Bronchial epithelial cell (primary cell): ENCODE measurements at places on chromosomes 2 and 18.

DNA sequence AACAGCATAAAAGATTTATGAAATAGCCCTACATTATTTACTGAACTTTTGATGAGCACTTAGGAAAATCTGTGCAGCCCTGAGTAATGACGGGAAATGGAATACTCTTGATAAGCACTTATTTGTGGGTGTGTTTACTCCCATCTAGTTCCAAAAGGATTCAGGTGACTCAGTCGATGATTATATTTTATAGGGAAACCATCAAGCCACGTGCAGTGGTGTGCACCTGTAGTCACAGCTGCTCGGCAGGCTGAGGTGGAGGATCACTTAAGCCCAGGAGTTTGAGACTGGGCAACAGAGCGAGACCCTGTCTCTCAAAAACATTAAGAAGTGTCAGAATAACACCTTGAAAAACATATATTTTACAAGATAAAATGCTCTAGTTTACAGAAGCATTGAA is 91.9 kb downstream of the CABYR start:
- no peak for DNase-seq

- DNase-seq: no peak
These were observed 59.2 kb downstream of the PTPRM start for GRCh38 chr18:7626175-7626921.

DNA sequence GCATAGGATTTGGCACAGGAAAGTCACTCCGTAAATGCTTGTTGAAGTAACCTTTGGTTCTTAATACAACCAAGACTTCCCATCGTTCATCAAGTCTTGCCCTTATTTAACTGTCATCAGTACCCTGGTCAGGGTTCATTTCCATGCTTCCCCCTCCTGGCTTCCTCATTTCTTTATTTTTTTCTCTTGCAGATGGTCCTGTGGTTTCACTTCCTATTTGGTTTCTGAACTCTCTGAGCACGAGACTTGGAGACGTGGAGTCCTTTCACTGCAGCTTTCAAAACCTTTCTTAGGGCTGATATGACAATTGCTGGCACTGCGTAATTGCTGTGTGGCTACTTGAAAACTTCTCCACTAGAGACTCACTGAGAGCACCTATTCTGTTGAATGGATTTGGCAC is 59.9 kb upstream of the PID1 start:
- no peak for DNase-seq

GRCh38 chr2:6917071-6917760 is at the start of gene RNF144A:
RNF144A (plus strand) TSS chr2:6917412; CDS start chr2:6996927, 79,515 bp downstream.
- peak; percentile 2 for DNase-seq

GRCh38 chr2:136255648-136256461 is 137.9 kb upstream of the CXCR4 start:
- DNase-seq: no peak

GRCh38 chr2:236991874-236992273 is 93.8 kb upstream of the COPS8 start:
- DNase-seq: peak; percentile 61

DNA sequence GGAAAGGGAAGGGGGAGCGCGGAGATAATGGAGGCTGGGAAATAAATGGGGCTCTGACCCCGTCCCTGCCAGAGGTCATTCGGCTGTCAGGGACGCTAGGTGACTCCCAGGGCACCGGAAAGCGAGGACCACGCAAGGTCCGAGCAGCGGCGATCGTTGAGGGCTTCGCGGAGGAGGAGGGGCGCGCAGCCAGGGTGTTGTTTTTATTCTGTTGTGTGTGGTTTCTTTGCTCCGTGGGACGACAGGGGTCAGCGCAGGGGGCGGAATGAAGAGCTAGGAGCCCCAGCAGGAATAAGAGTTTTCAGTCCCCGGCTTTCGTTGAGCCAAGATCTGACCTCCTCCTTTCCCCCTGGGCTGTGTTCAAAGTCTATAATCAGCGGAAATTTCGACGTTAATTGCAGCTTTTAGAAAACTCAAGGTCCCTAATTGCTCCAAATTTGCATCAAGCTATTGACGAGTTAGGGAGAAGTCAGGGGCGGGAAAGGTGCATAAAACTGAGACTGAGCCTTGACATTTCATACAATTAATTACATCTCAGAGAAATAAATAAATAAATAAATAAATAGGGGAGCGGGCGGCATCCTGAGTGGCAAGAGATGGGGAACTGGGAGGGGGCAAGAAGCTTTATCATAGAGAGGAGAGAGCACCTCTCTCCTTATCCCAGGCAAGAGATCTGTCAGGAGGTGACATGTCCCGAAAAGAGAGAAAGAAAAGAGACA is 2.2 kb downstream of the GAD1 start:
- DNase-seq: no peak

GRCh38 chr2:181380581-181380980 is 76.6 kb upstream of the ITGA4 start:
- DNase-seq: no peak

GRCh38 chr2:240449764-240450531 is 14.5 kb downstream of the GPC1 start:
- DNase-seq: peak; percentile 88

- no peak for DNase-seq
These were observed 43.3 kb downstream of the TMEM200C start for GRCh38 chr18:5851998-5852397.

GRCh38 chr2:124609667-124610066 is 584.6 kb downstream of the CNTNAP5 start:
- DNase-seq: no peak

DNA sequence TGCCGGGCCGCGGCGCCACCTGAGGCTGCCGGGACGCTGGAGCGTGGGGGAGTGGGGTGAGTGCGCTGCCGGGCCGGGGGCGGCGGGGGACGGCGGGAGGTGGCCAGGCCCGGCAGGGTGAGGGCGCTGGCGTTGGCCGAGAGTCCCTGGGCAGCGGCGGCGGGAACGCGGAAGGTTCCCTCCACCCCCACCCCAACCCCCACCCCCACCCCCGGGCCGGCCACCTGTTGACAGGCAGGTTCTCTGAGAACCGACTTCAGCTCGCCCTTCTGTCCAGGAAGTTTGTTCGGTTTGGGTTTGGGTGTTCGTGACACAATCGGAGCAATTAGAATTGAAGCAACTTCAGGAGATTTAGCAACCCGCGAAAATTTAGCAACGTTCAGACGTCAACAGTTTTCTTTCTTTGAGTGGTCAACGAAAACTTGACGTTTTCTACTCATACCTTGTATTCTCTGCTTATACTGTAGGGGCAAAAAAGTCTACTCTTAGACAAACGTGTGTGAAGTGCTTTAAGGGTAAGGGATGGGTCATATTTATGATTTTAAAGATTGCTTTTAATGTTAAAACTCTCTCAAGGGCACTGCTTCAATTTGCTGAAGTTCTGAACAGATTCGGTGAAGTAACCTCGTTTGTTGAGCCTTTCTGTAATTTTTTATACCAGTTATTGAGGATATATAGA is 9.3 kb downstream of the OTX1 start:
- DNase-seq: peak; percentile 30

GRCh38 chr2:30686000-30686399 is 121.2 kb downstream of the CAPN13 start:
- DNase-seq: no peak

- peak; percentile 79 for DNase-seq
These were observed 2.7 kb upstream of the PID1 start for GRCh38 chr2:229273723-229274338.

DNA sequence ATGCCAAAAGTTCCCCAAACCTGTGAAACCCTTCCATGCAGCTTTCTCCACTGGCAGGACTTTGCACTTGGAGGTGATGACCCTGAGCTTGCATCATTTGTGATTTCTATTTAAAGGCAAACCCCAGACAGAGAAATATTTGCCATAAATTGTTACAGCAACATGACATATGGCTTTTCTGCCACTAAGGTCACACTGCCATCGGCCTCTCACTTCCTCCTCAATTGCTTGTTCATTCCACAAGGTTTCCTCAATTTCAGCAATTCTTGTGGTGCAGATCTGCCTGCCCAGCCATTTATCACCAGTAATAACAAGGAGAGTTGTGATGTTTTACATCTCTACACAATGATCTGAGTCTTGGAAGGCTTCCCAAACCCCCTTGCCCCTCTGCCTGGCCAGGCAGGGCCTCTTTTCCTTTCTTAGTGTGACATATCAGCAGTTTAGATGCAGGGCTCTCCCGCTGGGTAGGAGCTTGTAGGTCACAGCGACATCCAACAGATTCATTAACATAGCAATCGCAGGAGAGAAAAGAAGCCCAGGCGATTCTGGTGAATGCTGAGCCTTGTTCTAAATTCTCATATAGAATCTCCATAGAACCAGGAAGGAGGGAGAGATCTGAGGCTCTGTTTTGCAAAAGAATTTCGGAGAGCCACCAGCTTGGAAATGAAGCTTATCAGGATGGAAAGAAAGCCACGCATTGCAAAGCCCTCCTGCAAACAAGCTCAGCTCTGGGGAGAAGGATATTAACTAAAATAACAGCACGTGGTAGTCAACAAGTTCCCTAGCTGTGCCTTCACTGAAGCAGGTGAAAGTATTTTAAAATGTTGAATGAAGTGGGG is 46.7 kb upstream of the ITGA6 start:
- DNase-seq: no peak

- DNase-seq: peak; percentile 46
These were observed 376.3 kb upstream of the UBE2E3 start for GRCh38 chr2:180604077-180604476.

DNA sequence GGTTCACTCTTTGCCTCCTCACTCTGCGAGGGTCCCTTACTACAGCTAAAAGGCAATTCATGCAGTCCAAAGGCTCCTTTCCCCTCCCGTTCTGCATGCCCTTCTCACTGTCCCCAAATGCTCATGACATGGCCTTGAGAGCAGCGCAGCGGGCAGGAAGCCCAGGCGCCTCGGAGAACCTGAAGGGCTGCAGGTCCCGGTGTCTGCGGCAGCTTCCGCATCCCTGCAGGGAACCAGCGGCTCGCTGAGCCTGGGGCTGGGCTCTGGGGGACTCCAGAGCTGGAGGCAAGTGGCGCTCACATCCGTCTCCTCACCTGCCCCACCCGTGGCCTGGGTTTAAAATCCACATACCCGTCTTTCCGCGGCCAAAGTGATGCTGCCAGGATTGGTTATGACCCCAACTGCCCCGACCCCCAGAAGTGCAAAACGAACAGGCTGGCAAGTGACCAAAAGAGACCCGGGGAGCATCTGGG is 462 bp upstream of the CIDEA start:
- no peak for DNase-seq

- DNase-seq: no peak
These were observed 65.2 kb downstream of the NEDD4L start for GRCh38 chr18:58109256-58109655.

GRCh38 chr2:176496761-176497160 is 227.5 kb downstream of the MTX2 start:
- no peak for DNase-seq

DNA sequence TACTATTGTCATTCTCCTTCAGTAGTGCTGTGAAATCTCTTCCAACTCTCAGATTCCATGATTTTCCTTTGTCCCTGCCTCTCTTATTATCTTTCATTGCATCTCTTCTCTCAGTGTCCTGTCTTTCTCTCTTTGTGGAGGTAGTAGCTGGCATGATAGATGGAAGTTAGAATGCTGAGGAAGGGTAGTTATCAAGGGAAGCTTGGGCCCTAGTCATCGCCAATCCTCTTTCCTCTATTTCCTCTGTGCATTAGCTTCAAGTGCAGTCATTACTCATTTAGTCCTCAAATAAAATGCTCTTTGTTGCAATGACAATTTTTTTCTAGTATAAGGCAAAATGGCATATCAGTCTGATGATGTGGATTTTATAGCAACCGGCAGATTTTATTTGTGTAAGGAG is 207.7 kb downstream of the CAMKMT start:
- DNase-seq: no peak

DNA sequence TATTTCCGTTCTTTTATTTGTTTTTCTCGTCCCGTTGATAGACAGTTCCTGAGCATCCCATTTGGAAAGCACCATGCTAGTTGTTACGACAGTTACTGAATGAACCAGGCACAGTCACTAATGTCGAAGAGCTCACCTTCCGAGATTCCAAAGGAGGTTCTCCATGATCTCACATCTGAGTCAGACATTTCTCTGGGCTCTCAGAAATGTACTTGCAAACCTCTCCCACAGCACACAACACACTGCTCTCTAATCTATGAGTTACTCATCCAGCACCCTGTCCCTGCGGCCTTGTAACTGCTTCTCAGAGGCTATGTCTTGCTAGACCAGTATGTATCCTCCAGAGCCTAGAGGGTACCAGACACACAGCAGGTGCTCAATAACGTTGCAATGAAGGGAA is 174.7 kb downstream of the DNER start:
- peak; percentile 44 for DNase-seq

GRCh38 chr2:83378921-83379320 is 1080.2 kb downstream of the SUCLG1 start:
- DNase-seq: no peak

DNA sequence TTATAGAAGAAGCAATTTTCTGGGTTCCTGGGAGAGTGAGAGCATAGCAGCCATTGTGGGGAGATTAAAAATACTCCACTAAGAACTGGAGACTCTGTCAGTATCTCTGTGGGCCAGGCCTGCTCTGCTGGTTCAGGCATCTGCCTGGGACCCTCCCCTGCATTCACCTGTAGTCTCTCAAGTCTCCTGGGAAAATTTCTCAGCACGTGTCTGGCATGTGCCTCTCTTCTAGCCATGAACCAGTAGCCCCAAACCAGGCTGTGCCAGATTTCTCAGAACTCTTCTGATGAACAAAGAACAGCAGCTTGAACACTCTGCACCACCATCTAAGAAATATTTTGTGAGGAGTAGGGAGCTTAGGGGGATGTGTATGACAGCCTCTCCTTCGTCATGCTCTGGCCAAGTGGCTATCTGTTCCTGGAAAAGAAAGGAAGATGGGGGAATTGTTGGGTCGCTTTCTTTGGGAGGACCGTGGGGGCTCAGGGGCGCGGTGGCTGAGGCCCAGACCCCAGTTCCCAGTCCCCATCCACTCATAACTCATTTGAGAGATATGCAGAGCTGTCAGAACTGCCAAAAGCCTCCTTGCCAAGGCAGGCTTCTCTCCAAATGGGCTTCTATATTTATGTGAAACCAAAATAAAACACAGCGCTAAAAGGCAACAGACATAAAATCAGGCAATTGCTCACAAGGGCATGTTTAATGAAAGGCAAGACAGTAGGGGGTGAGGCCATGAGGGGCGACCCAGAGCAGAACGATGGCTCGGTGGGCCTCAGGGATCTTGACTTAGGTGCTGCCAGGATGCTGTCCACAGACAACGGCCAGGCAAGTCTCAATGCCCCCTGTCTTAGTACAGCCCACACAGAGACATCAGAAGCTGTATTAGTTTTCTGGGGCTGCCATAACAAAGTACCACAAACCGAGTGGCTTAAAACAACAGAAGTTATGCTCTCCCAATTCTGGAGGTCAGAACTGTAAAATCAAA is 114.7 kb upstream of the TNP1 start:
- DNase-seq: no peak

- peak; percentile 63 for DNase-seq
These were observed at the start of gene TCF7L1 for GRCh38 chr2:85132834-85133637. TCF7L1 (plus strand) TSS chr2:85133392; CDS start chr2:85133685, 293 bp downstream.
